Frontal cortex (tissue), 4 donors: ENCODE measurements at places on chromosomes 1 and 21.

DNA sequence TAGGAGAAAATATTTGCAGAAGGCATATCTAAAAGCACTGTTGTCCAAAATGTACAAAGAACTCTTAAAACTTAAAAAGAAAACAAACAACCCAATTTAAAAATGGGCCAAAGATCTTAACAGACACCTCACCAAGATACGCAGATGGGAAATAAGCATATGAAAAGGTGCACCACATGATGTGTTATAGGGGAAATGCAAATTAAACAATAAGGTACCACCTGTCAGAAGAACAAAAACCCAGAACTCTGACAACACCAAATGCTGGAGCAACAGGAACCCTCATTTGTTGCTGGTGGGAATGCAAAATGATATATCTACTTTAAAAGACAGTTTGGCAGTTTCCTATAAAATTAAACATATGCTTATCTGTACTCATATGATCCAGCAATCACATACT is 18.1 kb downstream of the SLC2A5 start:
- DNase-seq, result no peak

DNA sequence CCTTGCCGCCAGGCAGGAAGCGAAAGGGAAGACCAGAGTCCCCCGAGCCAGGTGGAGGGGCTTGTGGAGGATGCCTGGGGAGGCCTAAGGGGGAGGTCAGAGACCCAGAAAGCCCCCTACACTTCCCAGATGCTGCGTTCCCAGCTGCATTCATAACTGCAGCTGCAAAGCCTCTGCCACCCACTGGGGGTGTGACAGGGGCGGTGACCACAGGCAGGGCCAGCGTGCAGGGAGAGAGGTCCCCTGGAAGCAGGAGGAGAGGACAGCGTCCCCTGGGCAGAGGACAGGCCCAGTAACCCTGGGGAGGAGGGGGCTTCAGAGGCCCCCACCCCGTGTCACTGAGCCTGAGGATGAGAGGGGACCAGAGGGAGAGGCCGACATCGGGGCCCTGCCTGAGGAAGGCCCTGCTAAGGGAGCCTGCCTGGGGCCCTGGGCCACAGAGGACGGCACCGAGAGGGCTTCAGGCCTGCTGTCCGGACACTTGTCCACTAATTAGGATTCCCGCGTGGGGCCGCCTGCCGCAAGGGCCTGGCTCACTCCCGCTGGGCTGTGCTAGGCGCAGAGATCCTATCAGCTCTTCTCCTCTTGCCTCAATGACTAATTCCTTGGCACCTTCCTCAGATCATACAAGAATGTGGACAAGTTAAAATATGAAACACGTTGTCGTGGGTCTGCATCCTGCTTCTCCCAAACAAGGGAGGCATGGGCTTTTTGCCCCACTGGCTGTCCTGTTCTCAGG is 49.1 kb upstream of the CCDC27 start:
- no peak for DNase-seq

DNA sequence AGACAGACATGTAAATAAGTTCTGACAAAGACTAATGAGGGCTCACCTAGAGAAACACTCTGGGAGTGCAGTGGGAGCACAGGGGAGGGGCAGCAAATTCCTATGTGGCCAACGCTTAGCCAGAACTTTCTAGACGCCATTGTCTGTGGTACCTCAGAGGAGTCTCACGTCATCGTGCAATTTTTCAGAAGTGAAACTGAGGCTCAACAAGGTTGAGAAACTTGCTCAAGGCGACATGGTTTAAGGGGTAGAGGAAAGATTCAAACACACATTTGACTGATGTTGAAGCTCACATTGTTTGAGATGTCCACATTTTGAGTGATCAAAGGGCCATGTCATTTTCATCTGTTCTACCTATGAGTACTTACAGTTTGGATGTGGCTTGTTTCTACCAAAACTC is 152.6 kb upstream of the LMO4 start:
- DNase-seq, result no peak

GRCh38 chr1:44805311-44806024 is 1.7 kb downstream of the DYNLT4 start:
- no peak for DNase-seq

DNA sequence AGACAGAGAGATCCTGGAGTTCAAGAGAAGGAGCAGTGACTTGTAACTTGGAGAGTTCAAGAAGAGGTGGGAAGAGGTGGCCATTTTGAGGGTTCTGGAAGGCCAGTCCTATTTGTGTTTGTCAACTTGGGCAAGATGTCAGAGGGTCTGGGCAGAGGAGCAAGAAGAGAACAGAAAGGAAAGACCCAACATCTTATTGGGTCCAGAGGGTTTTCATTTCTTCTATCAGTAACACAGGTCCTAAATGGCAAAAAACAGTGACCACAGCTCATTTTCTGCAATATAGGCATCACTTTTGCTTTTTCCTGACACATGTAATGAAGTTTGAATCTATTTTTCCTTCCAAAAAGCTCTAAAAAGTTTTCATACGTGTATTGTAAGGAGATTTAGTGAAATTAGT is 38.3 kb upstream of the MAP10 start:
- DNase-seq, result no peak

GRCh38 chr21:25735646-25736597 is 1.1 kb downstream of the GABPA start:
- peak; percentile 80 for DNase-seq

DNA sequence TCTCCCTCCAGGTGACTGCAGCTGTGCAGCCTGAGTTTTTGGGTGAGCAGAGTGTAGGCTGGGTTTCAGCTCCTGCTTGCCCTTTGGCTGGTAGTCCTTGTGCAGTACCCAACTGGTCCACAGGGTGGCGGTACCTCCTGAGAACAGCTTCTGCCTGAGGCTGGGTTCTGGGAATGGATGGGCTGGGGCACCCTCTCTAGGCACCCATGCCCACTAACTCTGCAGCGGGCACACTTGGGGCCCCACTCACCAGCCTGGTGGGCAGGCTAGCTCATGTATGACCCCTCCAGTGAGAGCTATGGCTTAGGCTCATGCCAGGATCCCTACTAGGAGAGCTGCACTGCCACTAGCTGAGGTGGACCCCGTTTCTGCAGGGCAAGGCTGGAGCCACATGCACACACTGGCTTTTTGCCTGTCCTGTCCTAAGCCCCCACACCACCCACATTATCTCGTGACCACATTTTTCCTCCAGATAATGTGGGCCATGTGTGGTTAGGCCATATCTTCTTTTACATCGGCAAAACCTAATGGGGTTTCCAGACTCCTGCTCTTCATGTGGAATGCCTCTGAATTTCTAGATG is 15.5 kb upstream of the GSTM4 start:
- DNase-seq, result peak; percentile 54

DNA sequence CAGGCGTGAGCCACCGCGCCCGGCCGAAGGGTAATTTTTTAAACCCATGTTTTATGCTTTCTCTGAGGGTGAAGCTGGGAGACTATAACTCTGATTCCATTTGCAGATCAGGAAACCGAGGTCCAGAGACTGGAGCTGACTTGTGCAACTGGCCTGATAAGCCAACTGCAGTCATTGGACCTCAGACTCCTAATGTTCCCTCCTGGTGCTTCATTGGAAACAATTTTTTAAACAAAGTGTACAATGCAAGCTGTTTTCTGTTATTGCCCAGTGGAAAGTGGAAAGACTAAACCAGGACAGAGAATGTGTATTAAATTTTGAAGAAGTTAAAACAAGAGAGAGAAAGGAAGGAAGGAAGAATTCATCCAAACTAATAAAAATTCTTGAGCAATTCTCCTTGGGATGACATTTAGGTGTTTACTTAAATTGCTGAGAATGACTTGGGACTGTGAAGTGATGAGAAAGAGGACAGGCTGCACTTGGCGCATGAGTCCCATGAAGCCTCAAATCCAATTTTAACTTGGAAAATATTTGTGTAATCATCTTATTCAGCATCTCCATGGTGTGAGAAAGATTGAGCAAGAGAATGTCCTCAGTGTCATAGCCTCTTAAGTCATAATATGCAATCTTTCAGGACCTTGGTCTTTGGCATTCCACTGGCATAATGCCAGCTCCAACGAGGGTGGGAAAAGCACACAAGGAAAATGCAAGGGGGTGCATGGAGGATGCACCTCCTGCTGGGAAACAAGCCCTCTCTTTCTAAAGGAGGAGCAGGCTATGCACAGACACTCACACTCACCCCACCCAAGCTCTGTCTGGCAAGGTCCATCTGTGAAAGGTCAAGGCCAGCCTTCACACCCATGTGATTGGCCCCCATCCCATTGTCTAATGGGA is 342.0 kb downstream of the SIPA1L2 start:
- no peak for DNase-seq

- no peak for DNase-seq
These were observed 11.1 kb downstream of the BARHL2 start for GRCh38 chr1:90705956-90706355.

GRCh38 chr1:223748405-223748772 is 36.0 kb downstream of the CAPN2 start:
- DNase-seq, result no peak

GRCh38 chr1:210620867-210621488 is 292.3 kb downstream of the HHAT start:
- DNase-seq, result no peak

DNA sequence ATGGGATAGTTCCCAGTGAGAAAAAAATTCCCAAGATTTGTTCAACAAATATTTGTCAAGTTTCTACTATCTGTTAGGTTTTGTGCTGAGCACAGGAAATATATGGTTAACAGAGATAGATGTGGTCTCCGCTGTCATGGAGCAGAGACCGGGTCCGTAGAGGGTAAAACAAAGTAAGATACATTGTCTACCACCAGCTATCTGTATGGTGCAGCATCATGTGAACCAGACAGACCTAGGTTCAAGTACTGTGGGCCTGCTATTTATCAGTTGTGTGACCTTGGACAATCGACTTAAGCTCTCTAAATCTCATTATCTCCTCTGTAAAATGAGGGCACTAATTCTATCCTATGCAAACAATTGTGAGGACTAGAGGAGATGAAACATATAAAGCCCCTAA is 109.8 kb downstream of the DUSP10 start:
- DNase-seq, result no peak

DNA sequence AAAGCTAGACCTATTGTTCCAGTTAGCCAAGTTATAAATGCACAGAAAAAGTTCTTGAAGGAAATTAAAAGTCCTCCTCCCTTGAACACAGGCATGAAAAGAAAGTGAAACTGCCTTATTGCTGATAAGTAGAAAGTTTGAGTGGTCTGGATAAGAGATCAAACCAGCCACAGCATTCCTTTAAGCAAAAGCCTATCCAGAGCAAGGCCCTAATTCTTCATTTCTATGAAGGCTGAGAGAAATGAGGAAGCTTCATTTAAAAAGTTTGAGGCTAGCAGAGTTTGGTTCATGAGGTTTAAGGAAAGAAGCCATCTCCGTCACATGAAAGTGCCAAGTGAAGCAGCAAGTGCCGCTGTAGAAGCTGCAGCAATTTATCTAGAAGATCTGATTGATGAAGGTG is 2.7 kb upstream of the SSX2IP start:
- no peak for DNase-seq

- no peak for DNase-seq
These were observed 12.5 kb upstream of the SPATC1L start for GRCh38 chr21:46196733-46197132.

- DNase-seq, result no peak
These were observed 16.7 kb downstream of the PKP1 start for GRCh38 chr1:201299968-201300367.

- DNase-seq, result no peak
These were observed 99.4 kb upstream of the SPATA6 start for GRCh38 chr1:48571303-48571987.

DNA sequence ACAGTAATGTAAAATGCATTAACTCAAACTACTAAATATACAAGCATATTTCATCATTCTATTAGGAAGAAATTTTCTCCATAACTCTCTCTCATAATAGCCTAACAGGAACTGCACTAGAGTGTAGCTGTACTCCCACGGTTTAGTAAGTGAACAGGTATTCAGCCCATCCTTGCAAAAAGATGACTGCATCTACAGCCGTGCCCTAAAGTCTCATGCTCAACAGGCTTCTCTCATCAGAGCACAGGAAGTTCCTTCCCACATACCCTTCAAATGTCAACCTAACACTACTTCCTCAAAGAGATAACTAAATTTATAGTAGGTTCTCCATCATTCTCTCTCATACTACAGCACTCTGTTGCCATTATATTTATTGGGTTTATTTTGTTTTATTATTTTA is 251.6 kb downstream of the AKT3 start:
- no peak for DNase-seq

- DNase-seq, result no peak
These were observed 50.6 kb downstream of the ZBTB40 start for GRCh38 chr1:22502202-22502601.

- DNase-seq, result no peak
These were observed 60.5 kb downstream of the USP24 start for GRCh38 chr1:55154616-55155015.

- no peak for DNase-seq
These were observed 20.6 kb downstream of the PGBD2 start for GRCh38 chr1:248926401-248927182.

GRCh38 chr21:45259206-45259840 is 28.4 kb downstream of the POFUT2 start:
- no peak for DNase-seq

GRCh38 chr21:31128234-31128633 is 90.0 kb upstream of the KRTAP19-8 start:
- no peak for DNase-seq

DNA sequence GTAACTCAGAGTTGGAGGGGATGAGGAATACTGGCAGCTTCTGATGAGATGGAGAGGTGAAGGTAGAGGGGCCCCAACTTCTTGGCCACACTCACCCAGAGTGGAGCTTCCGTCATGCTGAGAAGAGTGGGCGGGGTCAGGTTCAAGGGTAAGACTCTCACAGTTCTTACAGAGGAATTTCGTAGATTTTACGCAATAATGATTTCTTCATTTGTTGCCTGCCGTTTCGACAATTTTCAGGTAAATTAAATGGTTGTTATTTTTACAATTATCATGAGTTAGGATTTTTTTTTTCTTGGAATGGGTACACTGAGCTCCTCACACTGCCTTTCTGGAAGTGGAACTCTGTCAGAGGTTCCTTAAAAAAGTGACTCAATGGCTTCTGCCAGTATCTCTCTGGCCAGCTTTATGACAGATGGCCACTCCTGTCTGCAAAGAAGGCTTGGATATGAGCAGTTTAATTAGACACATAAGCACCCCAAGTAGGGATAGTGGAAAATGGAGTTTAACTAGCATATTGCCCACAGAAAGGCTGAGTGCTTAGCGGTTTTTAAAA is 13.8 kb upstream of the NLRP3 start:
- DNase-seq, result no peak

DNA sequence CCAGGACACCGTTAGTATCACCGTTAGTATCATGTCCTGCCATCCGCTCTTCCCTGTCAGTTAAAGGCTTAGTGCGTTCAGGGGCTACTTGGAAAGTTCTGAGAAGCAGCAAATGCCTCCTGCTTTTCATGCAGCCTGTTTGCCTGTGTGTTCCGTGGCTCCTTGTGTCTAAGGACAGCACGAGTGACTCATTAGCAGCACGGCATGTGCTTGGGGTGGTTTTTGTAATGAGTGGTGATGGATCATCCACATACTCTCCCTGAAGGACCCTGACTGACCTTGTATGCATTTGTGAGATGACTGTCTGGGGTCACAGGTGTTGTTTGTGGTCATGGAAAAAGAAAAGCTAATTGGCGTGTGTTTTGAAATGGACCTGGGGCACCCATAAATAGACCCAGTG is 221.9 kb downstream of the PBX1 start:
- no peak for DNase-seq
